ENCODE measurements at places on chromosomes 2 and 18. TPM values are rescaled to one million over a fixed set of nuclear protein-coding genes. Genes with fewer than 3 reads are reported as not detected.
A peak's percentile ranks its signal among the peaks of the same experiment; 100 is the strongest.

GRCh38 chr2:68742626-68743415 lies 8.2 kb downstream of the ARHGAP25 start:
- peaks cover 3% of the 10 kb centered on the region for H3K4me1 ChIP-seq
- no peaks in the 10 kb centered on the region for H3K27me3 ChIP-seq
- DNase-seq: no peak
- H3K36me3 ChIP-seq: peaks cover 6% of the 10 kb centered on the region
- no peak overlapping the region for H3K4me3 ChIP-seq

The KLHL29 gene
- total RNA-seq: 2.1 TPM

The TPO gene
- not detected for total RNA-seq

GRCh38 chr2:107529146-107529545 lies 297.5 kb upstream of the RGPD4 start:
- no peak overlapping the region for H3K27ac ChIP-seq
- no peak overlapping the region for H3K4me3 ChIP-seq
- no peak for DNase-seq
- no peaks in the 10 kb centered on the region for H3K4me1 ChIP-seq
- H3K36me3 ChIP-seq: no peaks in the 10 kb centered on the region
- no peaks in the 10 kb centered on the region for H3K27me3 ChIP-seq

DNA sequence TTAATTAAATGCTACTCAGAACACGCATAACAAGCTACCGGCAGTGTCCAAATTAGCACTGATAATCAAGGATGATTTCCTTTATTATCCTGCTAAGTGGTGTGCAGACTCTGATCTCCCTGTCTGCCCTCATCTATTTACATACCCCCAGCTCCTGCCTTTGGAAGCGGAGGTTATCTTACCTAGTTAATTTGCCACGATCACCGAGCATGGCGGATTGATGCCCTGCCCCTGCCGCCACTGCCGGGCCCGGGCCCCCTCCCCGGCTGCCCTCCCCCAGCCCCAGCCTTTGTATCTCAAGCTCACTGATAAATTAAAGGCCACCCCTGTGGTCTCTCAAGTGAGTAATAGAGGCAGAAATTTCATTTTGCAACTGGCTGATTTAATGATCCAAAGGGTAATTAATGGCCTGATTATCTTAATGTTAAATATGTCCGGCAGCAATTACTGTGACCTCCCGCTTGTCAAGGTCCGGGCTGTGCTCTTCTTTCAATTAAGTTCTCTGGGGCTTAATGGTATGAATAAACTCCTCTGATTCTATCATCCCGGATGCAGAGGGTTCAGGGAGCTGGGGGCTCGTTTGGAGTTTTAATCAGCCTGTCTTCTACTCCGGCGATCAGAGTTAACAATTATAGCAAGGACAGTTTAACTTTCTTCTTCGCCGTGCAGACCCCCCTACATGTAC lies 113.4 kb downstream of the GBX2 start:
- no peak overlapping the region for H3K4me3 ChIP-seq
- no peaks in the 10 kb centered on the region for H3K27me3 ChIP-seq
- H3K27ac ChIP-seq: no peak overlapping the region
- H3K36me3 ChIP-seq: no peaks in the 10 kb centered on the region

The RESP18 gene
- total RNA-seq: not detected

The EXOC6B gene
- total RNA-seq: 40.1 TPM

DNA sequence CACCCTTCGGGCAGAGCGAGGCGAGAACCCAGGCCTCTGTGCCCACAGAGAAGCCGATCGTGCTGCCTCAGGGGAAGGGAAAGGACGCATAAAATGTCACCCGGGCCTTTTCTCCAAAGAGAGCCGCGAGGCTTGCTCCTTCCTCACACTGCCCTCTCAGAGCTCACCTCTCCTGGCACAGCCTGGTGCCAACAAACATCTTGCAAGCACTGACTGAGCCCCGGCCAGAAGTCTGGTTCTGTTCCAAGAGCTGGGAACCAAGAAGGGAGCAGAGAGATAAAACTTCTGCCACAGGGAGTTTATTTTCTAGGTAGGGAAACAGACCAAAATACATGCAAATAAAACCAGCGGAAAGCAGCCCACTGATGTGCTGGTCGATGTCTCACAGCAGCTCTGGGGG lies 13.6 kb upstream of the ADI1 start:
- H3K27ac ChIP-seq: no peak overlapping the region
- no peaks in the 10 kb centered on the region for H3K27me3 ChIP-seq
- no peaks in the 10 kb centered on the region for H3K4me1 ChIP-seq

The FTCDNL1 gene
- total RNA-seq: 2.0 TPM

- no peaks in the 10 kb centered on the region for H3K36me3 ChIP-seq
- H3K4me3 ChIP-seq: no peak overlapping the region
- no peaks in the 10 kb centered on the region for H3K27me3 ChIP-seq
These were observed 701.8 kb downstream of the NR4A2 start for GRCh38 chr2:155630760-155631159.

- DNase-seq: no peak
- no peaks in the 10 kb centered on the region for H3K27me3 ChIP-seq
- no peak overlapping the region for H3K4me3 ChIP-seq
- peaks cover 5% of the 10 kb centered on the region for H3K36me3 ChIP-seq
These were observed 218.2 kb downstream of the CDCA7 start for GRCh38 chr2:173572848-173573247.

DNA sequence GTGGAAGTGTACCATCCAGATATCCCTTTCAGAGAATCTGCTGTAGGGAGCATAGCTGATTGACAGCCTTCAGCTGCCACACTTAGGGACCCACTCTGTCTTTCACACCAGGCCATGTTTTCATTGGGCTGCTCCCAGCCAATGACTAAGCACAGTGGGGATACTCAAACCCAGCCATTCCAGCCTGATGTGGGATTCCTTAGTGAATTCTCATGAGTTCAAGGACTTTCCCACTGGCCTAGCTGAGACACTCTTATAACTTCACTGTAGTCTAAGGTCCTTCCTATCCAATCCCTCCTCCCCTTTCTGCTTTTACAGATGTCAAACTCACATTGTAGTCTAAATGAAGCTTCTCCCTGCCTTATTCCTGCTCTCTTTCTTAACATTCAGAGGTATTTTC lies 201.2 kb downstream of the PIK3C3 start:
- H3K4me1 ChIP-seq: no peaks in the 10 kb centered on the region
- H3K27ac ChIP-seq: no peak overlapping the region
- H3K27me3 ChIP-seq: no peaks in the 10 kb centered on the region
- no peak for DNase-seq
- H3K4me3 ChIP-seq: no peak overlapping the region

GRCh38 chr2:226798422-226799210 lies 1.0 kb downstream of the IRS1 start:
- H3K4me1 ChIP-seq: peaks cover 2% of the 10 kb centered on the region
- no peaks in the 10 kb centered on the region for H3K27me3 ChIP-seq
- H3K27ac ChIP-seq: no peak overlapping the region
- peak; percentile 76 for DNase-seq
- H3K4me3 ChIP-seq: peak overlapping the region; percentile 84

DNA sequence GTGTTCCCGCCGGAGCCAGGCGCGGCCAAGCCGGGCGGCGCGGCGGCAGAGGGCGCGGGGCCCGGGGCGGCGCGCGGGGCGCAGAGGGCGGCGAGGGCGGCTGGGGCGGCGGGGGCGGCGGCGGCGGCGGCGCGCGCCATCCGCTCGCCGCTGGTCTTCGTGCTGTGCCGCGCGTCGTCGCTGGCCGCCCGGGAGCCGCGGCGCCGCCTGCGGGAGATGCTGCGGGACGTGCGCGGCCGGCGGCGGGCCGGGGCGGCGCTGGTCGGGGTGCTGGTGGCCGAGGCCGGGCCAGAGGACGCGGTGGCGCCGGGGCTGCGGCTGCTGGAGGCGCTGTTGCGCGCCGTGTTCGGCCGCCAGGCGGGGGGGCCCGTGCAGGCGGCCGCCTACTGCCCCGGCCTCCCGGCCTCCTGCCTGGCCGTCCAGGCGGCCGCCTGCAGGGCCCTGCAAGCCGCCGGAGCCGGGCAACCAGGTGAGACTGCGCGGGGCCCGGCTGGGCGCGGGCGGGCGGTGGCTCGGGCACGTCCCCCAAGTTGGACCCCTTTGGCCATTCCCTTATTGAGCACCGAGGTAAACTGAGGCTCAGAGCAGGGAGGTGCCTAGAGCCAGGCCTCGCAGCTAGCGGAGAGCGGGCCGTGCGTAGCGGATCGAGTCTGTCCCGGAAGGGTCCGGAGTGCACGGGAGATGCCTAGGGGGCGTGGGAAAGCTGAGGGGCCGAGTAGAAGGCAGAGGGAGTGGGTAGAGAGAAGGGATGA lies 584 bp downstream of the C2orf72 start:
- H3K4me3 ChIP-seq: peak overlapping the region; percentile 54
- DNase-seq: no peak
- no peaks in the 10 kb centered on the region for H3K36me3 ChIP-seq
- H3K27ac ChIP-seq: no peak overlapping the region
- peaks cover 25% of the 10 kb centered on the region for H3K27me3 ChIP-seq

- no peak for DNase-seq
- no peak overlapping the region for H3K4me3 ChIP-seq
- H3K4me1 ChIP-seq: no peaks in the 10 kb centered on the region
- H3K36me3 ChIP-seq: no peaks in the 10 kb centered on the region
These were observed 17.8 kb downstream of the ARHGAP15 start for GRCh38 chr2:143146815-143147530.
